Hypothalamus (tissue), 51 donors: ENCODE measurements at places on chromosomes 12 and 14.

DNA sequence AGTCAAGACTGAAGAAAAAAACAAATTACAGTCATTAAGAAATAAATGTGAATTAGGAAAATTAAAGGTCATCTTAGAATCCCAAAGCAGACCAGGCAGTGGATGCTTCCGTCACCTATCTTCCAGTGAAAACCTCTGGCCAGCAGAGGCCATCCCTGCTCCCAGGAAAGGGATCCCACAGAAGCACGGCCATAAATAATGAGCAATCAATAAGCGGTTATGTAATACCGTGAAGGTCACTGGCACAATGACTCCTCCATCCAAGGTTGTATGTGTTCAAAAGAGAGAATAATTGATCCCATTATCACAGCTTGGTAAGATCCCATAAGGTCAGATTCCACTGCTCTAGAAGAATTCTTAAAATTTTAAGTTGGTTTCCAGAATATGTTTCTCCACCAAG lies 85.7 kb downstream of the PPP2R5E start:
- DNase-seq, result no peak

DNA sequence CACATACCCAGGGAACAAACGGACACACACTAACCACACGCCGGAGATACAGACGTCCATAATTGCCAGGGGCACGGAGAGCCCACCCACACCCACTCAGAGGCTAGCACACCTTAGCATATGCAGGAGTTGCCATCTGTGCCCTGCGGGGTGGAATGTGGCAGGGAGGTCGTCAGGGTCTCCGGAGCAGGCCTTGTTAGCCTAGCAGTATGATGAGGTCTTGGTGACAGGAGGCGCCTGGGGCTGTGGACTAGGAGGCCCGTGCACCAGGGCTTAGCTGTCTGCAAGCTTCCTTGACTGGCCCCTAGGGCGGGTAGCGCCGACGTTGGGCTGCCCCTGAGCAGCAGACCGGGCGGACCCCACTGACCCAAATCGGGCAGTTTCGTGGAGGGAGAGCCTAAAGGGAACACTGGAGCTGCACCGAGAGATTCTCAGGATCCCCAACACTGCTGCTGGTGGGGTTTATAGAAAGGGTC lies 10.0 kb downstream of the STAC3 start:
- no peak for DNase-seq

DNA sequence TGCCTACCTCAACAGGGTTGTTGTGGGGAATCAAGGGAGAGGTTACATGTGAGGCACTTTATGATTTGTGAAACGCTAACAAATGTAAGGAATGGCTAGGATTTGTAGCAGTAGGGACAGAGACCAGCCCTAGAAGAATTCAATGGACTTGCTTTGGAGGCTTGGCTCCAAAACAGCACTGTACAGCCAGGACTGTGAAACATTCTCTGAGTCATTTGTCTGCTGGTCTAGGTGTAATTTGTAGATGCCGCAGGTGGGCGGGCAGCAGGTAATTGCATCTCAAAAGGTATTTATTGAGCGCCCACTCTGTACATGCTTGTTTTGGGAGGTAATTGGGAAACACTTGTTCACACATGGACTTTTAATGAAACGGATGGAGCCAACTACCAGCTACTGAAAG lies 11.4 kb downstream of the SLC7A8 start:
- no peak for DNase-seq

GRCh38 chr12:30178916-30179315 lies 395.2 kb upstream of the TMTC1 start:
- DNase-seq, result no peak

GRCh38 chr12:132465269-132466190 lies 24.4 kb upstream of the FBRSL1 start:
- DNase-seq, result no peak

DNA sequence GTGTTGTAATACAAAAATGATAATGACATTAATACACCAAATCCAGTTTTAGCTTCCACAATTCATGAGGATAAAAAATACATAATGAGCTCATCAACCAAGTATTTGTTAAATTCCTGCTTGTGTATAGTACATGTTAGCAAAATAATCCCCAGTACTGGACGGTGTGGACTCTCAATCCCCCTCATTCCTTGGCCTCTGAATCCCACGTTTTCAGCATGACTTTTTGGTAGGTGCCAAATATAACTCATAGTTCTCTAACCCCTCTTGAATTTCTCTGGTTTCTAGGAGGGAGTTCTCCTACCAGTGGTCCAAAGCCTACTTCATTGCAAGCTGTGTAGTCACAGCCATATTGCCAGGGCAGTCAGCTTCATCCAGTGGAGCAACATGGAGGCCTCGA lies 41.4 kb upstream of the EPS8 start:
- DNase-seq, result no peak

- no peak for DNase-seq
Measured at GRCh38 chr12:112413855-112414625, 4.6 kb upstream of the RPL6 start.

DNA sequence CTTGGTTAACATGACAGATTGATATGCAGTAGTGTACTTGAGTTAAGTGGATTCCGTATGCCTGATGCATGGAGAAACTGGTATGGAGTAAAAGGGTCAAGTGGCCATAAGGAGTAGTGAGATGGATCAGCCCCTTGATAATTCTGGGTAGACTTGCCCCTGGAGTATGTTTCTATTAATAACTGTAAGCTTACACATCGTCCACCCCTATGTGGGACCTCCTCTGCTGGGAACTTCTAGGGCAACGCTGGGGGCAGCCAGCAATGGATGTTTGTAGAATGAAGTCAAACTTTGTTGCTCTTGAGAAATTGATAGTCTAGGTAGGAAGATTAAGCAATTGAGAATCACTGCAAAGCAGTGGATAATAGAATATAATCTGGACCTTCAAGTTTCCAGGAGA lies 3.5 kb downstream of the C12orf75 start:
- DNase-seq, result no peak

DNA sequence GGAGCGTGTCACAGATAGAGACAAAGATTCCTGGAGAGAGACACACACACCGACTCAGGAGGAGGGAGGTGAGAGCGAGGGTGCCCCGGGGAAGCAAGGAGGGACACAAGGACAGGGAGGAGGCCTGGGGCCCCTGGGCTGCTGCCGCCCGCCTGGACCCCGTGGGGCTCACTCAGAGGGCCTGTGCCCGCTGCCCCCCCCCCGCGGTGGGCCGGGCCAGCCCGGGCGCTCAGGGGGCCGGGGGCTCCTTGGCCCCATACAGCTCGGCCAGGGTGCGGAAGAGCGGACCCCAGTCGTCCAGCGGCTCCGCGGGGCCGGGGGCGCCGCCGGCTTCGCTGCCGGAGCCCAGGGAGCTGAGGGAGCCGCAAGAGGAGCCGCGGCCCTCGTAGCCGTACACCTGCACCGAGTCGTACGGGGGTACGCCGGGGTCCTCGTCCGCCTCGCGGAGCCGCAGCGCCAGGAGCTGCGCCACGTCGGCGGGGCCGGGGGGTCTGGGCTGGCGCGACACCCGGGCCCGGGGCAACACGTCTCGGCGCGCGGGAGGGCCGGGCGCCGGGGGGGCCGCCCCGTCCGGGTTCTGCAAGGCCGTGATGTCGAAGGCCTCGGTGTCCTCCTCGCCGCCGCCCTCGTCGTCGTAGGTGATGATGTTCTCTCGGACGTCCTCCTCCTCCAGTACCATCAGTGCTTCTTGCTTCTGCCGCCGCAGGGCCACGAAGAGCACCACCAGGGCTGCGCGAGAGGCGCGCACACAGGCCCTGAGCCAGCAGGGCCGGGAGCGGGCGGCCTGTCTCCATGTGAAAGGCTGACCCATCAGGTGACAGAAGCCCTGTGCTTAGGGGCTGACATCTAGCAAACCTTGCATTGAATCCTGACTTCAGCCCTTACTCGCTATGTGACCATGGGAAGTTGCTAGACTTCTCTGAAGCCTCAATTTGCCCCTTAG lies 6.0 kb downstream of the PSMB11 start:
- no peak for DNase-seq

DNA sequence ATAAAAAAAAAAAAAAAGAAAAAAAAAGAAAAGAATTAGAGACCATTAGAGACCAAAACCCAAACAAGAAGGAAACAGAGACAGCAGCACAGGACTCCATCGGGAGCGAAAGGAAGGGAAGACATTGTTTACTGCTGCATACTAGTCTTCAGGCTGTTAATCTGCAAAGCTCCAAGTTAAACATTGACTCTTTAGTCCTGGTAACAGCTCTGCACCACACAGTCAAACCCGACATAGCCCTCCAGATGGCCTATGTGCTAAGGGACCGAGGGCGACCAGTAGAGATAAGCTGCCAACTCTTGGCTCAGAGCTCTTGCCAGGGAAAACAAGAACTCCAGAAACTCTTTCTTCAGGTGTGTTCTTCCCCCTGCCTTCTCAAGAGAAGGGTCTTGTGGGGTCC lies 7.8 kb downstream of the P2RX4 start:
- no peak for DNase-seq

DNA sequence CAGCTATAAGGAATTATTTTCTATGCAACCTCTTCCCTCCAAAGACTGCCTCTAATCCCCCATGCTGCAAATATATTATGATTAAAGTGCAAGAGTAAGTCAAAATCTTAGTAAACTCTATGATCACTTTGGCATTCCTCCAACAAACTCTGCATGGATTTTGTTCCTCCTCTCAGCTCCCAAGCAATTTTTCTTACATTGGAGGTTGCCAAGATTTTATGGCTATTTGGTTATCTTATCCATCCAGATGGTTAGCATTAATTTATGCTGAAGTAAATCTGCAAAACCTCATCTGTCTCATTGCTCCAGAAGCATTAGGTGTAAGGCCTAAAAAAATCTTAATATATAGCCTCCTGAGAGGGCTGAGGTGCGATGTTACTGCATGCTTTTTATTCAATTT lies 228.1 kb downstream of the CHST11 start:
- no peak for DNase-seq

- DNase-seq, result no peak
Measured at GRCh38 chr14:55921511-55921910, 196.7 kb upstream of the PELI2 start.

DNA sequence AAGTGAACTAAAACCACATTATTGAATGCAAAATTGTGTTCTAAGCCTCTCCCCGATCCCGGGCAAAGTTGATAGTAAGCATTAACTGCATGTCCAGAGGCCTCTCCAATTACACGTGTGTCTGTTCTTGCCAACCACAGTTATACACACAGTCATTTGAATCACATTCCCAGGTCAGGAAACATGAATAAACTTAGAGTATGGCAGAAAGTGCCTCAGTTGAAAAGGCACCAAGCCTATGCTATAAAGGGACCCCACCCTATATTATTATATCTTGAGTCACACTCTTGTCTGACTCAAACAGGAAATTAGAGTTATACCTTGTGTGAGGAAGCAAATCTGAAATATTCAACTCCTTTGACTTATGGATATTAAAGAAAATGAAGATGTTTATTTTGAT lies 128.3 kb upstream of the STXBP6 start:
- DNase-seq, result no peak

DNA sequence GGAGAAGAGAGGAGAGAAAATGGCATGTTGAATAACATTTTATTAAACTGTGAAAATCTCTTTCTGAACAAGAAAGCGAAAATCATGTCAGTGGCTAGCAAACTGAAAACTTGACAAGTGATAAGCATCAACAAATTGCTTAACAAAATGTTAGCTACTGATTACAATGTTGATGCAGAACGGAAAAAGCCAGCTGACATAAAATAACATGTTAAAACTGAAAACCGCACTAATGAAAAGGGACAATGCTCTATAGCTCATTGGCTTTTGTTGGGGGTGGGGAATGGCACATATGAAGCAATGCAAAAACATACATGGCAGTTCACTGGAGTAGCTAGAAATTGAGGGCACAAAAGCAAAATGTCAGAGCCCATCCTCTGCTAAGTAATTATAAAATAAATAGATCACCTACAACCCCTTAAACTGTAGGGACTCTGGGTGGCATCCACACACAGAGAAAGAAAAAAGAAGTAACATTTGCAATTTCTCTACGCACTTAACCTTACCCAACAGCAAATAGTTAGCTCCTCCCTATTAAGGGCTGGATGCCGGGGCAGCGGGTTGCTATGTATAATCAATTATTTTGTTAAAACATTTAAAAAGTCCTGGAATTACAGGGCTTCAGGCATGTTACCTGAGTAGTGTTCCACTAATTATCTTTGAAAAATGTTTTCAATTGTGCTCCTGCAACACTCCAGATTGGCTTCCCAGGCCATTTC lies 129.2 kb upstream of the USP15 start:
- no peak for DNase-seq

DNA sequence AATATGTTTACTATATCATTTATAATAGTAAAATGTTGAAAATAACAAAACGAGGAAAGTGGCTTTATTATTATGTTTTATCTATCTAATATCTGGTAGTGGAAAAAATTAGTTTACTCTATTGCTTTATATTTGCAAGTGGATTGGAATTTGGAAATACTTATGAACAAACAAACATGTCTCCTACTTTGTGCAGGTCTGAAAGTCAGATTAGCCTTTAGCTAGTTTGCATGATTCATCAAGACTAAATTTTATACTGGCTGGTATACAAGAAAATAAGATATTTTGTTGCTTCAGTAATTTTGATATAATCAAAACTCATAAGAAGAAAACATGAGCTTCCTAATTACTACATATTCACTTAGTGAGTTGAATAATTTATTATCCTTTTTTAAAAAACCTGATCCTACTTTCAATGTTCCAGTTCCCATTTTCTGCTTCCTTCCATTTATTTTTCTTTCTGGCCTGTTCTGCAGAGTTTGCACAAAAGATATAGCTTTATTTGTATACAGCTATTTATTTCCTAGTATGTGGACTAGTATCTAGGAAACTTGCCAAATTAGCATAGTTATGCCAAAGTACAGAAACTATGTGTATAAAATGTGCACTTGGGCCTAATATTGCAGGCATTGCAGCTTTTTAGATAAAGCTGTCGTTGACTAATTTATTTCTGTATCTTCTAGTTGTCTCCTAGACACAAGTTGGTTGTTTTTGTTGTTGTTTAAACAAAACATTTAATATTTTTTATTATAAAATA lies 122.0 kb downstream of the AKAP6 start:
- no peak for DNase-seq

- DNase-seq, result no peak
Measured at GRCh38 chr14:80465546-80466220, 254.4 kb upstream of the DIO2 start.

DNA sequence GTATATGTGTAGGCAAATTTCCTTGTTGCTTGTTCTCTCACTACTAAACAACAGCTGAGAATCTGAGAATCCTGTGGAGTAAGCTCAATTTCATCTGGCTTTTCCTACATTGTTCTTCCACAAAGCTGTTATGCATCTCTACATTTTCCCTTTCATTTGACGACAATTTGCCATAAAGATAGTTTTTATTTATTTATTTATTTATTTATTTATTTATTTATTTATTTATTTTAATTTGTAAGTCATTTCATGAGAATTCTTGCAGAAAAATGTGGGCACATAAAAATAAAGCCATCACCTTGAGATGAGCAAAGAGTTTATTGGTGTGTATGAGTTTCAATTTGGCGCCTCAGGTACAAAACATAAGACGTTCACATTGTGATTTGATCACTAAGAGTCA lies 545.9 kb upstream of the SEL1L start:
- DNase-seq, result no peak

- no peak for DNase-seq
Measured at GRCh38 chr12:123845881-123846280, 83.8 kb downstream of the DNAH10 start.

DNA sequence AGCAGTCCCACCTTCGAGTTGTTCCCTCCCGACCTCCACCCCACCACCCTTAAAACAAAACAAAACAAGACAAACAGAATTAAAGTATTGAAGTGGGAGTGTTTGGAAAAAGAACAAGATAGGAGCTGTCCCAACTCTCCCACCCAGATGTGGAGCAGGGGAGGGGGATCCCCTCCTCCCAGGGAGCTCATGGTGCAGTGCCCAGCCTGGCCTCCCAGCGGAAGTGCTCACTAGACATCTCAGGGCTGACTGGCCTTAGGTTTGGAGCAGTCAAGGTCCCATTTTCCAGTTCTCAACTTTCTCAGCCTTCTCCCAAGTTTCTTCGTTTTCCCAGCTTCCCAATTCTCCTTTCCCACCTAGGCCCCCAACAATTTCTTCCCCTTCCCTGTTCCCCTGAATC lies 2.9 kb downstream of the SP7 start:
- DNase-seq, result no peak
